ENCODE measurements at places on chromosomes 6 and 20. TPM values are rescaled to one million over a fixed set of nuclear protein-coding genes. Genes with fewer than 3 reads are reported as not detected.

The CALHM5 gene
- 11.4 TPM for total RNA-seq

The PRL gene
- not detected for total RNA-seq

The CCN6 gene
- not detected for total RNA-seq

The HLA-DOB gene
- not detected for total RNA-seq

The TMEM217 gene
- total RNA-seq = 4.3 TPM

The LTB gene
- 3.2 TPM for total RNA-seq

The ANGPT4 gene
- not detected for total RNA-seq

The THEMIS gene
- total RNA-seq = not detected

The GRIK2 gene
- total RNA-seq = not detected

The GSTA2 gene
- not detected for total RNA-seq

The COX4I2 gene
- total RNA-seq = not detected

The PI16 gene
- not detected for total RNA-seq

The SLC17A1 gene
- total RNA-seq = not detected

The ZHX3 gene
- 4.0 TPM for total RNA-seq

The GLP1R gene
- total RNA-seq = not detected

The DOP1A gene
- total RNA-seq = 21.4 TPM

The L3MBTL1 gene
- total RNA-seq = 9.3 TPM

The ADTRP gene
- 5.3 TPM for total RNA-seq
